ENCODE measurements at places on chromosomes 16 and 17.

DNA sequence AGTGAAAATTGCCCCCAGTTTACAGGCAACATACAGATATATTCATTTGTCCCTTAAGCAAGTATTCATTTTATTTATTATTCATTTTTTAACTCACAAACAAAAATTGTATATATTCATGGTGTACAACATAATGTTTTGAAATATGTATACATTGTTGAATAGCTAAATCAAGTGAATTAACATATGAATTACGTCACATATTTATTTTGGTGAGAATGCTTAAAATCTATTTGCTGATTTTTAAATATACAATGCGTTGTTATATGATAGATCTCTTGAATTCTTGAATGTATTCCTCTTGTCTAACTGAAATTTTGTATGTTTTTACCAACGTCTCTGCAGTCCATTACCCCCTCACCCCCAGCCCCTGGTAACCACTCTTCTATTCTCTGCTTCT, 63.4 kb upstream of the CDH13 start:
- no peak for DNase-seq

- no peak for DNase-seq
These were observed 750 bp downstream of the ZFHX3 start for GRCh38 chr16:73047221-73047535.

DNA sequence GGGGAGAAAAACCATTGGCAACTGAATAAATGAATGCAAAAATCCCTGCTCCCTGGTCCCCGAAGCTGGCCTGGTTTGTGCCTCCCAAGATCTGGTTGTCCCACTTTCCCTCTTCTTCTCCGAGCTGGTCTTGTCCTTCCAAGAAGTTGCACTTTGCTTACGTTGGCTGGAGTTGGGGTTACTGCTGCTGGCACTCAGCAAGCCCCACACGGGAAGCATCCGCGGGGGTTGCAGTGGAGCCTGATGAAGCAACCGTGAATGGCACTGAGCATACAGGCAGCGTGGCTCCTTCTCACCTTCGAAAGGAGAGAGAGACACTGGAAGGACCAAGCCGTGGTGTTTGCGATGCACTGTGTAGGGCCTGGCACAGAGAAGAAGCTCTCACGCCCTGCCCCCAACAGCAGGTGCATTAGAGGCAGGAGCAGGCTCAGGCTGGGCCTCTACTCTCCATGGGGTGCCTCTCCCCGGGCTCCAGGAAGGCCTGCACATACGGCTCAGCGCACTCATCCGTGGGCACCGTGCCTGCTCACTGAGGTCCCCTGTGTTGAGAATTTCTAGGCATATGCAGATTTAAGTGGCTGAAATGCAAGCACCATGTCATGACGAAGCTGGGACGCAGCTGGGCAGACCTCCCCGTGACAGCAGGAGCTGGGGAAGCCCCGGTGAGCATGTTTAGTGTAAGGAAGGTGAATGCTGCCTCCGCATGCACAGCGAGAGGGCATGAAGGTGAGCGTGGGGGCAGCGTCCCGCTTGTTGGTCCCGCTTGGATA, 12.1 kb downstream of the CA5A start:
- no peak for DNase-seq

DNA sequence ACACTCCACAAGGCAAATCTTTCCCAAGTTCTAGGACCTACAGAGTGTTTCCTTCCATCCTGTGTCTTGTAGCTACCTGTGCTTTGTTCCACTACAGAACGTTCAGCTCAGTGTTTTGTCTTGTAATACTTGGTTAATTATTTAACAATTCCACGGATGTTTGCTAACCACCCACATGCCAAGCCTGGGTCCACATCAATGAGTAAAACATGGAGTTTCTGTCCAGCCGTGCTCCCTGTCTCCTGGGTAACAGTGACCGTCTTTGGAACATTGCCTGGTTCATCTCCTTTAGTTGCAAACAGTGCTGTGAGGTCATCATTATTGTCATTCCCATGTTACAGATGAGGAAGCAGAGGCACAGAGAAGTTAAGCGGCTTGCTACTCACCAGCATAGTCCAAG, 41.3 kb downstream of the IRF8 start:
- no peak for DNase-seq

DNA sequence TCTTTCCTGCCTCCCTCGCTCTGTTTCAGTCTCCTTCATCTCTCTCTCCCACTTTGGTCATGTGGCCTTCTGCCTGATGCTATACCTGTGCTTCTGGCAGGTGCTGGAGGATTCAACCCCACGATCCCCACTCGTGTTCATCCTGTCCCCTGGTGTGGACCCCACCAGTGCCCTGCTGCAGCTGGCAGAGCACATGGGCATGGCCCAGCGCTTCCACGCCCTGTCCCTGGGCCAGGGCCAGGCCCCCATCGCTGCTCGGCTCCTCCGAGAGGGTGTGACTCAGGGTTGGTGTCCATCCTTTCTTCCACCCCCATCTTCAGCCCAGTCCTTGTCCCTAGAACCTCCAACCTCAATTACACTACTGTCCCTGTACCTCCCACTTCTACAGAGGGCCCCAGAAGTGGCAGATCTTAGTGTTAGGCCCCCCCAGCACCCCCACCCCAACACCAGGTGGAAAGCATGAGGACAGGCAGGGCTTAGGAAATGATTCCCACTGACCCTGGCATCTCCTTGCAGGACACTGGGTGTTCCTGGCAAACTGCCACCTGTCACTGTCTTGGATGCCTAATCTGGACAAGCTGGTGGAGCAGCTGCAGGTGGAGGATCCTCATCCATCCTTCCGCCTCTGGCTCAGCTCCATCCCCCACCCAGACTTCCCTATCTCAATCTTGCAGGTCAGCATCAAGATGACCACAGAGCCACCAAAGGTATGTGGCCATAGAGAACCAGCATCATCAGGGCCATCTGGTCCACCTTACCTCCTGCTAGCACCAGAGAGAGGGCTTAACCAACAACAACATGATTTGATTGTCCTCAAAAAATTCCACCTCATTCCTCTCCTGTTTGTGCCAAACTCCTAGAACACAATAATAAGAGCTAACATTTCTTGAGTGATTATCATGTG, 9.7 kb upstream of the KDM6B start:
- DNase-seq, result no peak

DNA sequence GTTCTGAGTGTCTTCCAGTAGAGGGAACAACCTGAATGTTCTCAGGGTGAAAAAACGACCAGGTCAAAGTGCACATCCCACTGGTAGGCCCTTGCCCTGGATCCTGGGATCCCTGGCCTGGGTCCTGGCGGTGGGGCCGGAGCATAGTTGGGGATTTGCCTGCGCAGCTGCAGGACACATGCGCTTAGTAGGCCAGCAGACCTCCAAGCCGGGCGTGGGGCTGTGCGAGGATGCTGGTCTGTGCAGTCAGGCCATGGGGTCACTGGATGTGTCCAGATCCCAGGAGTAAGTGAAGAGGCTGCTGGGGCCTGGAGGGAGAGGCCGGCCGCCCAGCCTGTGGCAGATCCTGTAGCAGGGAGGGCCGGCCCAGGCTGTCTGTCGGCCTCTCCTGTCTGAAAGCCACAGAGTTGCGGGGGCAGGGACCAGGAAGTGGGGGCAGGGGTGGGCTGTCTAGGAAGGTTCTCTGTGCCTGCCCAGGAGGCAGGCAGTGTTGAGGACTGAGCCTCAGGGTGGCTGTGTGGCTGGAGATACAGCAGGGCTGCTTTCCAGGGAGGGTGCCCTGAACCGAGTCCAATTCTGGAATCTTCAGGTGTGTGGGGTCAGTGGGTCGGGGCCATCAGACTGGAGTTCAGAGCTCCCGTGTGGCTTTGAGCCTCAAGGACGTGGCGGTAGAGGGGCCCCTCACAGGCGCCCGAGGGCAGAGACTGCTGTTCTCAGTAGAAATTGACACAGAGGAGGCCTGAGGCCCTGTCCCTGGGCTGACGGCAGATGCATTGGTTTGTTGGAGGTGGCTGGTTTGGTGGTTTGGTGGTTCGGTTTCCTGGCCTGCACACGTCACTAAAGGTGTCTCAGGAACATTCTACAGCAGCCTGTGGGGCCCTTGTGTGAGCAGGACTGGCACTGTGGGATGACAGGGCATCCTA, 17.2 kb upstream of the NUDT16L1 start:
- no peak for DNase-seq
